NCI-H1417 treated with DMSO at 0.1 percent for 48 hours (cell line): ENCODE measurements at places on chromosomes 13 and 19.

DNA sequence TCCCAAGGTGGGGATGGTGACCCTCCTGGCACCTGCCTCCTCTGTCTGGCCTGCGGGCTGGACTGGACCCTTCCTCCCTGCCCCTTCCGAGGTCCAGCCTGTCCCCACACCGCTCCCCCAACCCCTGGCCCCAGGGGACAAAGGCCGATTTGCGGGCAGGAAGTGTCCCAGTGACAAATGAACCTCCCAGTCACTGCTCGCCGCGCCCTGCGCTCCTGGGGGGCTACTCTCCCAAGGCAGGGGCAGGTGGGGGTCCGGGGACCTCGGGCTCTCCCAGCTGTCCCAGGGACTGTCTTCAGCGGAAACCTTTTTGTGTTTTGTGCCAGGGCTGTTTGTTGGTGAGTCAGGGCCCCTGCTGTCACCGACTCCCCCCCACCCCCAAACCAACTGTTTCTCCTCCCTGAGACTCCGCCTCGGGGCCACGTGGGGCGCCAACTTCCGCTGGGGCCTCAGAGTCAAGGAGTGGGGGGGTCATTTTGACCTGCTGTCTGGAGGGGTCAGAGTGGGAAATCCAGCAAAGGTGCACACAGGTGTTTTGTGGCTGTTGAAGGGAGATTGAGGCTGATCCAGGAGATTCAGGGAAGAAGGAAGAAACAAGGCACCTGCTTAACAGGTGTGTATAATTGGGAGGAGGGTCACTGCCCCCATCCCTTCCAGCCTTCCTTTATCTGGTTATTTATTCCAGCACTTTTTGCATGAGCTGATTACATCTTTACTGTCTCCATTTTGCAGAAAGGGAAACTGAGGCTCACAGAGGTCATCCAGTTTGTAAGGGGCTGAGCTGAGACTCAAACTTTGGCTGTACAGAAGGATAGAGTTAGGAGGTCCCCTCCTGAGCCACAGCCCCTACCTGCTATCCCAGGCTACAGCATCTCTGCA, 831 bp downstream of the PGPEP1 start:
- no peak for DNase-seq

GRCh38 chr13:46562581-46562980, 9.6 kb downstream of the LRCH1 start:
- no peak for DNase-seq

DNA sequence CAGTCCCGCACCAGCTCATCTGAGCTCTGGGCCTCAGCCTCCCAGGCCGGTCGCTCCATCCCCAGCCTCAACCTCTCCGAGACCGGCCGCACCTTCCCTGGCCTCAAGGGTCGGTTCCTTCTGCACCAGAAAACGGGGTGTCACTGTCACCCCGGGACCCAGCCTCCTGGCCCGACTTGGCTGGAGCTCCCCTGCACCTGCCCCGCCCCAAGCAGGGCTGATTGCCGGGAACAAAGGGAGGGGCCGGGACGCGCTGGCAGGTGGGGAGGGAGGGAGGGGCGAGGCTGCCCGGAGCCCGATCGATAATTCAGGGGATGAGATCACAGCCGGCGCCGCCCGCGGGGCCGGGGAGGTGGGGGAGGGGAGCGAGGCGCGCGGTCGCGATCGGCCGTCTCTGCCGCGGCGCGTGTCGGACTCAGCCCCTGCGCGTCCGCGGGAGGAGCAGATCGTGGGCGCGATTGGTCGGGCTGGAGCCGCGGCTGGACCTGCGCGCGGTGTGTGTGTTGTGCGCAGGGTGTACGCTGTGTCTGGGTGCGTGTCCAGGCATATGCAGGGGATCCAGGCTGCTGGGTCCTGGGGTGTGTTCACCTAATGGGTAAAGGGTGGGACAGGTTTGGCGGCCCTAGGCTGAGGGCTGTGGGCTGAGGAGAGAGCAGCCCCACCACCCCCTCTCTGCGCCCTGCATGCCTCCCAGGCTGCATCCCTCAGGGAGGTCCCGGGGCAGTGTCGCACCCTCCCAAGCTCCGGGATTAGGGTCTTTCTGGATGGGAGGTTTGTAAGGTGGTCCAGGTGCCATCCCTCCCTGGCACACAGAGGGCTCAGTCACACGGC, 1.1 kb upstream of the SHC2 start:
- DNase-seq = peak; percentile 44

DNA sequence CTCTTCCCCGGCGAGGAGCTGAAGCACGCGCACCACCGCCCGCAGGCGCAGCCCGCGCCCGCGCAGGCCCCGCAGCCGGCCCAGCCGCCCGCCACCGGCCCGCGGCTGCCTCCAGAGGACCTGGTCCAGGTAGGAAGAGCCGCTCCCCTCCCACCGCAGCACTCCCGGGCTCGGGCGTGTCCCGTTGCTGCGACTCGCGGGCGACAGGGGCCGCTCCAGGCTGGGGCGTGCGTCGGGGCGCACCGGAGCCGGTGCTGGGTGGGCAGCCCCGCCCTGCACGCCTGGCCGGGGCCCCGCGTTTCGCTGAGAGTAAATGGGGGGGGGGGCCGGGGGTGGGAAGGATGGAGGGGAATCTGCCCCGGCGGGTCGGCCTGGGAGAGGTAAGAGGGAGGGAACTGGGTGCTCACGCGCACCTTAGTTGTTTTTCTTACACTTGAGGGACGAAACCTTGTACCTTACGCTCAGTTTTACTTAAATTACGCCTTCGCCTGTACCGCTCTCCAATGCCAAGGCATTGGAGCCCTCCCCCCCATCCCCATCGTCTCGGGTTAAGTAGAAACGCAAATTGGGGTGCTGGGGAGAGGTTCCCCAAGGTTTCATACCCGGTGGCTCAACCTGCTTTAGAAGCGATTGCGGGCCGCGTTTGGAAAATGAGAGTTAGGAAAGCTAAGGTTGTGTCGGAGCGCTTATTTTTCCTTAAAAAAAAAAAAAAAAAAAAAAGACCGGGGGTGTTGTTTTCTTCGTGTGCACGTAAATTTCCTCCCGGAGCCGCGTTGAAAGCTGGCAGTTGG, 850 bp downstream of the KLF5 start:
- no peak for DNase-seq

DNA sequence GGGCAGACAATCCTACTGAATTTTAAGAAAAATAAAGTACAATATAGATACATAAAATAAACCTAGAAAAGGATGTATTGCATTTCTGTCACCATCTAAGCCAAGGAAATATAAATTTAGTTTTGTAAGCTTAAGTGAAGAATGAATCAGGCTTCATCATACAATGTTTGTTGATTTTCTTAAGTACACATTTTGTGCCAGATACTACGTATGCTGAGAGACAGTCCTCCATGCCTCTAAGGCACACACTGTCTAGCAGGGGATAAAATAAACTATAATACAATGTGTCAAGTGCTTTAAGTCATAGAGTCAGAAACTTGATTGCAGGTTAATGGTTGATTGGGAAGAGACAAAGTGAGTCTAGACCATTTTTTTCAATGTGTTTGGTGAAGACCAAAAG, 465.7 kb downstream of the TBC1D4 start:
- no peak for DNase-seq

DNA sequence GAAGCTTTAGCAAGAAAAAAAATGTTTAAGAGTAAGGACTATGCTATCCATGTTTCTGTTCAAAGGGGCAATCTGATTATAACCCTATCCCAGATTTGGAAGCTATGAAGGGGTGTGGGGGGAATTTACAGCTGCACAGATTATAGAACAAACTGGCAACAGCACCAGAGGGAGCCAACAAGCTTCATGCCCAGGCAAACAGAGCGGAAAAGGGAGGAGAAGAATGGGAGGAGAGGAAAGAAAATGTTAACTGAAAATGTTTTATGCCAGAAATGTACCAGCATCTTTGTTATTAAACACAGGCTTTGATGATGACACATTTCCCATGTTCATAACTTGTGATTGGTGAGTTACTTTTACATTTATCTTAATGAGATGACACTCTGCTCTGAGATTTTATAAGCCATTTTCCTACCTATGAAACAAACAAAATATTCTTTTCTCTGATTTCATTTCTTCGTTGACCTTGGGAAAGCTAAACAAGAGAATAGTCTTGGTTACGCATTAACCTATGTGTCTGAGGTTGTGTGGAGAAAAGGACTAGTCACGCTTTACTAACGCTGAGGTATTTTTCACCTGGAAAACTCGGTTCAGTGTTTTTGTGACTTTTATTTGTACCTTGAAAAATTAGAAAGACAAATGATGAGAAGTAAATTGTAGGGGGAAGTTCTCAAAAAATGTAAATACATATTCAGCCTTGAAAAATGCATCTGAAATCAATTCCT, 235.8 kb upstream of the MIR17HG start:
- DNase-seq = no peak

DNA sequence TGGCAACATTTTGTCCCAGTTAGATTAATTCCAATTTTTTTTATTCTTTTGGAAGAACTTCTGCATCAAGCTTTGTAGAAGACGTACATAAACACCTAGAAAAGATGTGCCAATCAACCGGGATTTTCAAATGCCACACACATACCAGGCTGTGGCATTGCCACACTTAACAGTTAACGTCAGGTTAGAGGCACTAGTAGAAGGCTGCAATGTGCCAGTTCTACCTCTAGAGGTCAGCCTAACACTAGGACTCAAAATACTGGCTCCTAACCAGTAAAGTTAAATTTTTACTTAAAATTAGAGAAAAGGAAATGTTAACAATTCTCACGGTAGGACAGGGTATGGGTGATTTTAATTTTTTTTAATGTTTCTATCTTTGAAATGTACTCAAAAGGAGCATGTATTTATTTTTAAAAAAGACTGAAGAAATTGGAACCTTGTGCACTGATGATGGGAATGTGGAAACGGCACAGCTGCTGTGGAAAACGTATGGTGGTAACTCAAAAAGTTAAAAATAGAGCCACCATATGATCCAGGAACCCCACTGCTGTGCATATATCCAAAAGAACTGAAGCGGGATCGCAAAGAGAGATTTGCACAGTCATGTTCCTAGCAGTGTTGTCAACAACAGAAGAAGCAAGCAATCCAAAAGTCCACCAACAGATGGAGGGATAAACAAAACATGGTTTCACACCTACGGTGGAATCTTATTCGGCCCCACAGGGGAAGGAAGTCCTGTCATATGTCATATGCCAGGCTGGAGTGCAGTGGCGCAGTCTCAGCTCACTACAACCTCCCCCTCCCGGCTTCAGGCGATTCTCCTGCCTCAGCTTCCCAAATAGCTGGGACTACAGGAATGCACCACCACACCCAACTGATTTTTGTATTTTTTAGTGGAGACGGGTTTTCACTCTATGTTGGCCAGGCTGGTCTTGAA, 30.3 kb downstream of the CRYL1 start:
- no peak for DNase-seq

- DNase-seq = no peak
Measured at GRCh38 chr13:58472483-58472882, 840.9 kb downstream of the PCDH17 start.

- DNase-seq = no peak
Measured at GRCh38 chr19:31294189-31294588, 55.0 kb downstream of the TSHZ3 start.

GRCh38 chr13:45861322-45861721, 9.8 kb upstream of the SIAH3 start:
- DNase-seq = no peak

- DNase-seq = no peak
Measured at GRCh38 chr13:23069566-23069965, 111.2 kb upstream of the SGCG start.

DNA sequence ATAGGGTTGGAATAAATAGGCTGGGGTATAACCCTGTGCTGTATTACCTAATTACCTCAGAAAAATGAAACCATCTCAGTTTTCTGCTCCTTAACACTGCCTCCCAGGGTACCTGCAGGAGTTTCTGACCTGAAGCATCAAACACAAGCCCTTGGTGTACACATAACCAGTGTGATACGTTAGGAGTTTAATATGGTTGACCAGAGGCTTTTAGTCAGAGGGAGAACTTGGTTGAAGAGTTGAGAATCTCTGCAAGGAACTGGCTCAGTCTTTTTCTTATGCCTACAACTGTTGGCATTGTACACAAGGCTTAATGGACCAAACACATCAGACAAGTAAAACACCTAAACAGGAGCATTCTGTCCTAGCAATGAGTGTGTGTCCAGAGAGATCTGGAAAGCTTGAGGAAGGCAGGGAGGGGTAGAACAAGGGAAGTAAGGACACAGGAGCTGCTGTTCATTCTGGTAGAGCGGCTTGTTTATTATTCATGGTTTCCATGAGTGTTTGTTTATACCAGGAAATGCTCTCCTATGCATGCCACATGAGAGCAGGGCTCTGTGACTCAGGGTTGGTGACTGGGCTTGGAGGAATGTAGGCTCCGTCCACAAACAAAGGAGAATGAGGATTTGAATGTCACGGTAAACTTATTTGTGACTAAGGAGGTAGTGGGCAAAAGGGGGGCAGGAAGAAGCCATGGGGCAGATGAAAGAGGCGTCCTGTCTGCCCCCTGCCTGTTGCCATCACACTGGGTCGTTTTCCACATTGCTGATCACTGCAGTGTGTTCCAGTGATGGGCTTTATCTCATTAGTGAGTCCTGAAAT, 11.9 kb upstream of the SPATA13 start:
- no peak for DNase-seq

DNA sequence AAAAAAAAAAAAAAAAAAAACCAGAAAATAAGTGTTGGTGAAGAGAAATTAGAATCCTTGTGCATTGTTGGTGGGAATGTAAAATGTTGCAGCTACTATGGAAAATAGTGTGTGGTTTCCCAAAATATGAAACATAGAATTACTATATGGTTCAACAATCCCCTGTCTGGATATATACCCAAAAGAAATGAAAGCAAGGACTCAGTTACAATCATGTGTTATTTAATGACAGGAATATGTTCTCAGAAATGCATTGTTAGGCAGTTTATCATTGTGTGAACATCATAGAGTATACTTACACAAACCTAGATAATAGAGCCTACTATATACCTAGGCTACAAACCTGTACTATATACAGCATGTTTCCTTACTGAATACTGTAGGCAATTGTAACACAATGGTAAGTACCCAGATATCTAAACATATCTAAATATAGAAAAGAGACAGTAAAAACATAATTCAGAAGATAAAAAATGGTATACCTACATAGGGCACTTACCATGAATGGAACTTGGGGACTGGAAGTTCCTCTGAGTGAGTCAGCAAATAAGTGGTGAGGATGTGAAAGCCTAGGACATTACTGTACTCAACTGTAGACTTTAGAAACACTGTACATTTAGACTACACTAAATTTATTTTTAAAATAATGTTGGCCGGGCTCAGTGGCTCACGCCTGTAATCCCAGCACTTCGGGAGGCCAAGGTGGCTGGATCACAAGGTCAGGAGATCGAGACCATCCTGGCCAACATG, 25.7 kb upstream of the SLC7A1 start:
- no peak for DNase-seq

- no peak for DNase-seq
Measured at GRCh38 chr19:2021453-2022140, 6.1 kb upstream of the BTBD2 start.

- no peak for DNase-seq
Measured at GRCh38 chr13:97387890-97388289, 46.1 kb upstream of the RAP2A start.
